ENCODE measurements at places on chromosomes 5 and 9. TPM values are rescaled to one million over a fixed set of nuclear protein-coding genes. Genes with fewer than 3 reads are reported as not detected.

TJP2 gene
- total RNA-seq, result 133 TPM

IRX1 gene
- total RNA-seq, result not detected

C5orf63 gene
- total RNA-seq, result 10.3 TPM

TUSC1 gene
- total RNA-seq, result 12.5 TPM

LCN9 gene
- total RNA-seq, result not detected

CD14 gene
- 28.2 TPM for total RNA-seq

ATP6V0E1 gene
- total RNA-seq, result 194 TPM

PRLR gene
- 23.7 TPM for total RNA-seq

NMUR2 gene
- total RNA-seq, result not detected

PHF2 gene
- 22.7 TPM for total RNA-seq

MAP1B gene
- total RNA-seq, result 16.2 TPM

DNA sequence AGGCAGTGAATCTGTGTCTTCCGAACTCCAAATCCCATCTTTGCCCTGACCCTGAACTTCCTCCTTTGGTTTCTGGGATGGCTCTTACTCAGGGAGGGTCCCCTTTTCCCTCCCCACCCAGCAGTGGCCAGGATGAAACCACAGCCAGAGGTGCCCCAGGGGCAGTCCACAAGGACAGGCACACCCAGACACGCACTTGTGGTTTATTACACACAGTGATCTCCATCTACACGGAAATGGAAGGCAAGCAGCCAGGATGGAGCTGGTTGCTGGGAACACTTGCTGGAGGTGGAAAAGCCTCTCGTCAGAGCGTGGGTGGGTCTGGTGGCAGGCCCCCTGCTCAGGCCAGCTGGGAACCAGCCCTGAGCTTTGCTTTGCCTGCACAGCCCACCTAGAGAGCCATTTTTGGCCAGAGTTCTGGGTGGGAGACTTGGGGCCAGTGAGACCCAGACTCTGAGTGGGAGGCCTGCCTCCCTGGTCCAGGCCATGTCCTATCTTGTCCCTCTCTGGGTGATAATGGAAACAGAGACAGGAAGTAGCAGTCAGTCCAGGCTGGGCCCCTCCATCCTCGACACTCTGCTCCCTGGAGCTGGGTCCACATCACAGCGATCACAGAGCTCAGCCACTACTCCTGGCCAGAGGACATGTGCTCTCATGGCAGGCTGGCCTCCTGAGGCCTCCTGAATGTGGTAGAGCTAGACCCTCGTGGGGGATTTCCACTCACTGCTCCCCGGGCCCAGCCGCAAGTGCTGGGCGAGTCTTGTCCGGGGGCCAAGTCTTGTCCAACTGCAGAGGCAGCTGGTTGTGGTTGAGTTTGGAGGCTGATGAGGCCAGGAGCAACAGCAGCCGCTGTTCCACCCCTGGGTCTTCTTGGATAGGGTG lies 5.1 kb upstream of the PHYKPL start:
- peak; percentile 73 for DNase-seq

- DNase-seq, result no peak
These were observed 12.9 kb downstream of the SLC6A3 start for GRCh38 chr5:1432296-1432695.

- no peak for DNase-seq
These were observed 378.0 kb downstream of the MLLT3 start for GRCh38 chr9:20244271-20244670.

- DNase-seq, result no peak
These were observed 35.1 kb downstream of the CTNNAL1 start for GRCh38 chr9:108978205-108978604.

GRCh38 chr9:16236311-16236710 lies 634.2 kb downstream of the BNC2 start:
- DNase-seq, result no peak

- DNase-seq, result peak; percentile 78
These were observed 2.1 kb downstream of the MXD3 start for GRCh38 chr5:177309351-177310191.

GRCh38 chr5:82018462-82018861 lies 46.6 kb downstream of the ATG10 start:
- no peak for DNase-seq

DNA sequence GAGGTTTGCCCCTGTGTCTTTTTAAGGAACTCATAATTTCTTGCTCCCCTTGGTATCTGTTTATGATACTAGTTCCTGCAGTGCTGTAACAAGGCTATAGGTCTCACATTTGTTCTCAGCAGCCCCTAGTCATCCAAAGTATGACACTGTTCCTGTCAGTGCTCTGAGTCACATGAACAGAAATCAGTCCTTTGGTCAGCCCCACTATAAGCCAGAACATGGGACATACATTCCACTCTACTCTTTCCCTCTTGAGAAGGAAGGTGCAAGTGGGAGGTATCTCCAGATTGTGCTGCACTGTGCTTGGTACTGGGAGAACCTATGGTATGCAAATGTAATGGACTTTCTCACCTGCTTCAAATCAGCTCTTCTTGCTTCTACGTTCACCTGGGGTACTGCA lies 87.0 kb downstream of the IARS1 start:
- DNase-seq, result no peak

- no peak for DNase-seq
These were observed 122.0 kb downstream of the TLE4 start for GRCh38 chr9:79693750-79694149.

- no peak for DNase-seq
These were observed 157.3 kb upstream of the GRAMD2B start for GRCh38 chr5:126265917-126266316.

GRCh38 chr5:31806561-31806960 lies 167.6 kb downstream of the PDZD2 start:
- DNase-seq, result no peak

DNA sequence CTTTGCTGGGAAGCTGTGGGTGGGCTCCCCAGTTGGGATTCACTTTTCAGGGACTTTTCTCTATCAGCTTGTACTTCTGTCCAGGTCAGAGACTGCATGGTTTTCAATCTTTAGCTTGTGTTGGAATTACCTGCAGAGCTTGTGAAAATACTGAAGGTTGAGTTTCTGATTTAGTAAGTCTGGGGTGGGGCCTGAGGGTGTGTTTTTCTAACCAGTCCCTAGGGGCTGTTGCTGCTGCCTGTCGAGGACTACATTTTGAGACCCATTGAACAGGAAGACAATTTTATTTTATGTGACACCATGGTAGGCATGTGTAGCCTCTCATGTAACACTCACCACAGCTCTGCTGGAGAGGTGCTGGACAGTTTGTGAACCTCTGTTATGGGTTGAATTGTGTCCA lies 14.7 kb upstream of the MLANA start:
- DNase-seq, result no peak

DNA sequence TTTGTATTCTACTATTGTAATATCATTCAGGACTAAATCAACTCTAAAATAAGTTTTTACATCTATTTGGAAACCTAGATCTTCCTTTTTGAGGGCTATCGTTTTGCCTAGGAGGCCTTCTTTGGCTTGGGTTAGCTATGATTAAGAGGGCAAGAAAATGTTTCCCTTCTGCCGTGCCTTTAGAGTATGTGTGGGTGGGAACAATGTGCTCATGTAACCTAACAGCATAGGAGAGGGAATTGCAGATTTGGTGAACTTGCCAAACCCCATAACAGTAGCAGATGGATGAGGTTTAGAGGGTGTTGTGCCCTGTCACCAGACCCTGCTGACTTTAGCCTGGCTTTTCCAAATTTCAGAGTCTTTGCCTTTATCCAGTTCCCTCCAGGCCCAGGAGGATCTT lies 339.0 kb downstream of the ADGRV1 start:
- no peak for DNase-seq

DNA sequence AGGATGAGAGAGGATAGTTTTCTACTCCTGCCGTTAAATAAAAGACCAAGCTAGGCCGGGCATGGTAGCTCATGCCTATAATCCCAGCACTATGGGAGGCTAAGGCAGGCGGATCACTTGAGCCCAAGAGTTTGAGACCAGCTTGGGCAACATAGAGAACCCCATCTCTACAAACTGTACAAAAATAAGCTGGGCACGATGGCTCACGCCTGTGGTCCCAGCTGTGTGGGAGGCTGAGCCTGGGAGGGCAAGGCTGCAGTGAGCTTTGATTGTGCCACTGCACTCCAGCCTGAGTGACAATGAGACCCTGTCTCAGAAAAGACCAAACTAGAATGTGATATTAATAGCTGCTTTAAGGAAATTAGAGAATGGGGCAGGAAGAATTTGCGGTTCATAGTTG lies 158.4 kb downstream of the NIPBL start:
- DNase-seq, result no peak

- no peak for DNase-seq
These were observed 2.1 kb downstream of the PCDHA8 start for GRCh38 chr5:140842798-140843733.

GRCh38 chr5:35274839-35275509 lies 44.7 kb upstream of the PRLR start:
- no peak for DNase-seq

DNA sequence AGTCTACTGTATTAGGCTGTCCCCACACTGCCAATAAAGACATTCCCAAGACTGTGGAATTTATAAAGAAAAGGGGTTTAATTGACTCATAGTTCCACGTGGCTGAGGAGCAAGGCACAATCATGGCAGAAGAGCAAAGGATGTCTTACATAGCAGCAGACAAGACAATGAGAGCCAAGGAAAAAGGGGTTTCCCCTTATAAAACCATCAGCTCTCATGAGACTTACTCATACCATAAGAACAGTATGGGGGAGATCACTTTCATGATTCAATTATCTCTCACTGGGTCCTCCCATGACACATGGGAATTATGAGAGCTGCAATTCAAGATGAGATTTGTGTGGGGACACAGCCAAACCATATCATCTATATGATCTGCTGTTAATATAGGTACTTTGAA lies 14.8 kb upstream of the FSTL4 start:
- DNase-seq, result no peak

- no peak for DNase-seq
These were observed 86.1 kb downstream of the EDIL3 start for GRCh38 chr5:84298628-84299027.

- DNase-seq, result no peak
These were observed 6.8 kb downstream of the RASEF start for GRCh38 chr9:83056174-83056573.

DNA sequence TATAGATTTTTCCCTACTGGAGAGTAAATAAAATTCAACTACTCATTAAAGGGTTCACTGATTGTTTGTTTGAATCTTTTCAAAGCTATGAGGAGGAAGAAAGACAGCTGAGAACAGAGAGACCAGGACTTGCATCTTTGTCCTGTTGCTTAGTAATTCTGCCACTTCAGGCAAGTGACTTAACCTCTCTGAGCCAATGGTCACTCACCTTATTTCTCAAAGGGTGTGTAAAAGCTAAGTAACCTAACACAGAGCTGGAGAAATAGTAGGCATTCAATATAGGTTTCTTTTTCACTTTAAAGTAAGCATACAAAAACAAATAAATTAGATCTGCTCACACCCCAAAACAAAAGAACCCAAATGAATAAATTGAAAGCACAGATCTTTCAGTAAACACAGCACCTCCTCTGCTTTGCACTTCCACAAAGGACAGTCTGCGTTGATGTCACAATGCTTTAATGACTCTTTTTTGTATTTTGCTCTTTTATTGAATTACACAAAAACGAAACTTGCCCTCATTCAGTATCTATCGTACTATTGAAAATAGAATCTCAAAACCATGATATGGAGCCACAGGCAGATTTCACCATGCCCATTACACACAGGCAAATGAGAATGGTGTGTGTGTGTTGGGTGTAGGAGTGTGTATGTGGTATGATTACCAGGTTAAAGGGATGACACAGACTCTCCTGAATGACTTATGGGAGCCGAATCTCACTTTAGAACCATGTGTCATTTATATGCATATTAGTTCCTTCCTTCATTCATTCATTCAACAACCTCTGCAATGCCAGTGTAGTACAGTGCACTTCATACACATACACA lies 166.0 kb downstream of the EBF1 start:
- no peak for DNase-seq

DNA sequence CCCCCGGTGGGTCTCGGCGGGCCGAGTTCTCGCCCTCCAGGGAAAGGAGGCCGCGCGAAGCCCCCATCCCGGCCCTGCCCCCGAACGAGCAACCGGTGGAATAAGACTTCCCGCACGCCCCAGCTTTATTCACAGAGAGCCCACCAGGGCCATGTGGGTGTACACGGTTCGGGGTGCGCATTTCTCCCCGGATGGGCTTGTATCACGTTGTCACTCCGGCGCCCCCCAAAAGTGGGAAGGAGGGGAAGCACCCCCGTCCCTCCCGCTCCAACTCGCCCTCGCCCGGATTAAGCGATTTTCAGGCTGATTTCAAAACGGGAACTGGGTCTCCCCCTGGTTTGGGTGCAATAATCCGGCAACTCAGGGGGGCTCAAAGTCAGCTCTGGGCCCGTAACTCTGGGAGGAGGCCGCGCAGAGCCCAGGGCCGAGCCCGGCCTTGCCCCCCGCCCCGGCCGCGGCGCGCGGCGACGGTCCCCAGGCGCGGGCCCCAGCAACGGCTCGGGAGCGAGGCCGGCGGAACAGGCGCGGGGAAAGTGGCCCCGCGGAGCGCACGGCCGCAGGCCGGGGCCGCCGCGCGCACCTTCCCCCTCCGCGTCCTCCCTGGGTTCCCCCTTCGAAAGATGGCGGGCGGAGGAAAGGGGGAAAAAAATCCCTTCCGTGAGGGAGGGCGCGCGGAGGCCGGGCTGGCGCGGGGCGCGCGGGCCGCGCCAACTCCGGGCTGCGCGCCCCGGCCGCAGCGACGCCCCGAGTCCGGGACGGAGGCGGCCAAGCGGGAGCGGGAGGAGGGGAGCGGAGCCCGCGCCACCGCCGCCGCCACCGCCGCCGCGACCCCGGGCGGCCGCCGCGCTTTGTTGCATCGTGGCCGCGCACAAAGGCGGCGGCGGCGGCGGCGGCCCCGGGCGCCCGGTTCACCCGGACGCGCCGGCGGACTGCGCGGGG lies 644 bp downstream of the BRD3 start:
- DNase-seq, result no peak

GRCh38 chr5:121962347-121962670 lies 534 bp downstream of the SRFBP1 start:
- DNase-seq, result no peak

GRCh38 chr9:36150574-36151315 lies 14.2 kb downstream of the GLIPR2 start:
- no peak for DNase-seq

DNA sequence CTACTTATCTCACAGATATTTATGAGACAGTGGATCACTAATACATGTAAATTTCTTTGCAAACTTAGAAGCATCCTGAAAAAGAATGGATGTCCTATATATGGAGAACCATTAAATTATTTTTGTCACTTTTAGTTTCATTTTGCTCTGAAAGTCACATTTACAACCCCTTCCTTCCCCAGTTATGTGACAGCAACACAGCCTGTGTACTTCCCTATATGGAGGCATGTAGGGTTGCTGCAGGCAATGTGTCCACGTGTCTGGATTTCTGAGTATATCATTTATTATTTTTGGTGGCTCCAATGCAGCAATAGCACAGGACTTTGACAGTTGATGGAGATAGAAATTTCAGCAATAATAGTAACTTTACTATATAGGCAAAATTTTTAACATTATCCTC lies 156.4 kb downstream of the ST8SIA4 start:
- DNase-seq, result no peak

GRCh38 chr5:124892185-124892848 lies 145.9 kb upstream of the ZNF608 start:
- DNase-seq, result no peak

DNA sequence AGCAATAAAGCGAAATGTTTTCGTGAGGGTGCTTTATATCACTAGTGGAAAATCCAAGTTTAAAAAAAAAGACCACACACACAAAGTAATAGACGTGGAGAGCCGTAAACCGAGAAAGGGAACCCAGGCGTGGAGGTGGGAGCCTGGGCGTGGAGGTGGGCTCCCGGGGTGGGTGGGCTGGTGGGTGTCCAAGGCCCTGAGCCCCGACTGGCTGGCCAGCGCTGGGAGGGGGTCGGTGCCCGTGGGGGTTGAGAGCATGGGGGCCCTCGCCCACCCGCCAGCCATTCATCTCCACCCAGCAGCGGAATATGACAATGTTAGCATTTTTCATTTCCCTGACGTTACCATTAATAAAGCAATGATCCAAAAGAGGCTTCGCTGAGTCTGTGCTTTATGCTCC lies 135.0 kb downstream of the MVB12B start:
- no peak for DNase-seq
